ENCODE measurements at places on chromosomes 4 and X.

- DNase-seq = no peak
Measured at GRCh38 chr4:56828784-56829535, 7.5 kb upstream of the SPINK2 start.

DNA sequence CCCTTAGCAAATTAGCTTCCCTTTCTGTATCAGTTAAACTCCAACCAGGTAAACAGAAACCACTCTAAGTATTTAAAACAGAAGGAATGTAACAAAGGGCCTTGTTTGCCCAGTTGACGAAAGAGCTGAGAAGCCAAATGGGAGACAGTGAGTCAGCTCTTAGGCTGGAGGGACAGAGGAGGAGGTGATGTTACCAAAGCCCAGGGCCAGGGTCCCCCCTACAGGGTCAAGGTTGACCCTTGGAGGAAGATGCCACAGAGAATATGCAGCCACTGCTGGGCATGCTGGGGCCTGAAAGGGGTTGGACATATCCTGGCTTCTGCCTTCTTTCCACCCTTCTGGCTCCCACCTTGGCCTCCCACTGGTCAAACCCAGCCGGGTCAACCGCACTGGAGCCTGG lies 38.3 kb upstream of the LGI2 start:
- no peak for DNase-seq

- no peak for DNase-seq
Measured at GRCh38 chr4:6620891-6621555, 19.5 kb upstream of the MRFAP1 start.

DNA sequence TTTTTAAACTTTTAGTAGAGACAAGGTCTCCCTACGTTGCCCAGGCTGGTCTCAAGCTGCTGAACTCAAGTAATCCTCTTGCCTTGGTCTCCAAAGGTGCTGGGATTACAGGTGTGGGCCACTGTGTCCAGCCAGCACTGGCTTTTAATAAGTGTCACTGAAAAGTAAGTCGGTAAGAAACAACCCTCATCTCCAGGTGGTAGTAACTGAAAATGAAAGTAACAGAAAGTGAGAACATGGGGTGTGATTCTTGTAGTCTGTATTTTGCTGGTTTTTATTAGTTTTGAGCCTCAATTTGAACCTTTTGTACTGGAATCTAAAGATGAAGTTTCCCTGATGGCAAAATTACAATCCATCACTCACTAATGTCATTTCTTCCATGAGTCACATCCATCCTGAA lies 238.1 kb upstream of the AGA start:
- DNase-seq = no peak

- DNase-seq = peak; percentile 52
Measured at GRCh38 chr4:8095956-8096689, 62.5 kb downstream of the ABLIM2 start.
